ENCODE measurements at places on chromosomes 1 and 21. TPM values are rescaled to one million over a fixed set of nuclear protein-coding genes. Genes with fewer than 3 reads are reported as not detected.

KIF14 gene
- total RNA-seq: 0.44 TPM

KRTAP13-3 gene
- not detected for total RNA-seq

CELA3A gene
- total RNA-seq: not detected

DPT gene
- 6.1 TPM for total RNA-seq

TRAF3IP3 gene
- not detected for total RNA-seq

SLC26A9 gene
- not detected for total RNA-seq

ZNF684 gene
- total RNA-seq: 1.2 TPM

S100A1 gene
- not detected for total RNA-seq

CD160 gene
- total RNA-seq: not detected

IQCC gene
- total RNA-seq: 0.87 TPM

NBPF6 gene
- total RNA-seq: not detected

HES2 gene
- total RNA-seq: not detected

RSRP1 gene
- total RNA-seq: 53.4 TPM

ANGPTL3 gene
- total RNA-seq: not detected

LRRIQ3 gene
- total RNA-seq: 0.06 TPM

ATPAF1 gene
- 19.9 TPM for total RNA-seq

MFAP2 gene
- 85.2 TPM for total RNA-seq

LCE1D gene
- not detected for total RNA-seq

TLR5 gene
- not detected for total RNA-seq

OLIG2 gene
- not detected for total RNA-seq

SH3BGR gene
- 2.7 TPM for total RNA-seq

SLC45A3 gene
- 3.2 TPM for total RNA-seq

SLC39A1 gene
- 94.3 TPM for total RNA-seq

PLEKHO1 gene
- 23.3 TPM for total RNA-seq
